Muscle of leg (tissue), 16 donors: ENCODE measurements at places on chromosomes 3 and 15. TPM values are rescaled to one million over a fixed set of nuclear protein-coding genes. Genes with fewer than 3 reads are reported as not detected.

RAD51 gene
- 3.6 TPM for total RNA-seq

GRCh38 chr3:161107311-161107710, 2.2 kb upstream of the B3GALNT1 start:
- DNase-seq = no peak

- no peak for DNase-seq
These were observed 341.6 kb upstream of the WNT5A start for GRCh38 chr3:55828712-55829111.

GRCh38 chr3:4720316-4721075, 227.3 kb downstream of the ITPR1 start:
- DNase-seq = peak; percentile 89

DNA sequence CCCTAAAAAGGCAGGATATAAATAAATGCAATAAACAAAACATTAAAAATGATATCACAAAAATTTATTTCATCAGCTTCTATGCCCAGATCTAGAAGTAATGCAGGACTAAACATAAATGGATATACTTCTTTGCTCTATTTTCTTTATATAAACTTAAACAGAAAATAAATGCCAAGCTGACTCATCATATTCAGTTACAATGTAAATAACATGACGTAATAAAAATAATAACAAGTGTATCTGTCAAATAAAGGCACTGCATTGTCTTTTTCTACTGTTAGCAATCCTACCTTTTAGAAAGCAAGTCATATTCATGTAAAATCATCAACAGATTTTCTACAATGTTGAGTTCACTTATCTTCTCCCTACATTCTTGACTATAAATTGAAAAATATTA, 61.6 kb downstream of the NEK10 start:
- DNase-seq = no peak

DNA sequence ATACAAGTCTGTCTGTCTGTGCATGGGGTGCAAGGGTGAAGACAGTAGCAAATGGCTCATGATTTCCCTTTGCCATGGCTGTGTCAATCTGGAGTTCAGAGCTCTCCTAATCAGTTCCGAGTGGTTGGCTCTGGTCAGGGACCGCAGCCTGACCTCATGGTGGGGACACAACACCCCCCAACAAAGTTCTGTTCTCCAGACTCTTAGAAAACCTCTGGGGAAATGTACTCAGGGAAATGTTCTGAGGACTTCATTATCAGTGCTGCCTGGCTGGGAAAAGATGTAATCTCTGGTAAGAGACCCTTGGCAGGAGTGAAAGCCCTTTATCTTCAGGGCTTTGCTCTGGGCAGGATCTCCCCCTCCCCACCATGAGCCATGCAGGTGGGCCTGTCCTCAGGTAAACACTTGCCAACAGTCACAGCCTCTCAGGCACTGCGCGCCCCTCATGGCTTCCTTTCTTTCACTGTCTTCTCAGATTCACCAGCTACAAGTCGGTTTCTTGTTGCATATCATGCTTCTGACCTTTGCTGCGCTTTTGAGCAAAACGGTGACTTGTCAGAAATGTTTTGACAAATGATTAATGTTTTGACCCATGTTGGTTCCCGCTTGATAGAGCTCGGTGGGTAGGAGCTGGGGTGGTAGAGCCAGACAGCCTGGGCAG, 95.5 kb downstream of the ST6GAL1 start:
- no peak for DNase-seq
